NCI-H460 (cell line): ENCODE measurements at places on chromosomes 5 and 9.
A peak's percentile ranks its signal among the peaks of the same experiment; 100 is the strongest.

DNA sequence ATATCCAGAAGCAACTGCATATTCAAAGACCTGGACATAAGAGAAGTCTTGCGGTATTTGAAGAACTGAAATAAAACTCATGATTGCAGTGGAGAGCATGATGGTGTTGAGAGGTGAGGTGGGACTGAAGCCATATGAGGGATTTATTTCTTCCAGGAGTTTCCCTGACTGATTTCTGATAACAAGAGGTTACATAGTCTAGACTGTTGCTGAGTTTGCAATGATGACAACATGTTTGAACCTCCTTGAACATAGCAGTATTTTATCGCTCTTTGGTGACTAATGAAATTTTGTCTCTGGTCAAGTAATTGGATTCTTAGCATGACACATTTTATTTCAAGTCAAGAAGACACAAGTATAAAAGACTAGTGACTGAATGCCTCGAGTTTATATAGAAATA is 61.8 kb downstream of the ACTBL2 start:
- DNase-seq, result no peak

DNA sequence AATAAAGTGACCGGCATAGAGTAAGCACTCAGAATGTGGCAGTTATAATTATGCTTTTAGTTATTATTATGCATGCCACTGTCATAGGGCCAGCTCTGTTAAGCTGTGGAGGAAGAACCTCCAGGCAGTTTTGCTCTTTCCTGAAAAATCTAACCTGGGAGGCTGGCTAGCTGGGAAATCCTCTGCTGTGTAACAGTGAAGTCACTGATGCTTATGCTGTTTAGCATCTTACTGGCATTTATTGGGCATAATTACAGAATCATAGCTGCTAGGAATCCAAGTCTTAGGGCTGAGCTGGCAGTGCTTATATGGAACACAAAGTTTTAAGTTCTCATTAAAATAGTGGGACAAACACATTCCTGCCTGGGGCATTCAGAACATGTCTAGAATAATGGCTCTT is 5.5 kb upstream of the GSN start:
- no peak for DNase-seq

GRCh38 chr5:174698156-174698555 is 26.2 kb upstream of the MSX2 start:
- DNase-seq, result no peak

DNA sequence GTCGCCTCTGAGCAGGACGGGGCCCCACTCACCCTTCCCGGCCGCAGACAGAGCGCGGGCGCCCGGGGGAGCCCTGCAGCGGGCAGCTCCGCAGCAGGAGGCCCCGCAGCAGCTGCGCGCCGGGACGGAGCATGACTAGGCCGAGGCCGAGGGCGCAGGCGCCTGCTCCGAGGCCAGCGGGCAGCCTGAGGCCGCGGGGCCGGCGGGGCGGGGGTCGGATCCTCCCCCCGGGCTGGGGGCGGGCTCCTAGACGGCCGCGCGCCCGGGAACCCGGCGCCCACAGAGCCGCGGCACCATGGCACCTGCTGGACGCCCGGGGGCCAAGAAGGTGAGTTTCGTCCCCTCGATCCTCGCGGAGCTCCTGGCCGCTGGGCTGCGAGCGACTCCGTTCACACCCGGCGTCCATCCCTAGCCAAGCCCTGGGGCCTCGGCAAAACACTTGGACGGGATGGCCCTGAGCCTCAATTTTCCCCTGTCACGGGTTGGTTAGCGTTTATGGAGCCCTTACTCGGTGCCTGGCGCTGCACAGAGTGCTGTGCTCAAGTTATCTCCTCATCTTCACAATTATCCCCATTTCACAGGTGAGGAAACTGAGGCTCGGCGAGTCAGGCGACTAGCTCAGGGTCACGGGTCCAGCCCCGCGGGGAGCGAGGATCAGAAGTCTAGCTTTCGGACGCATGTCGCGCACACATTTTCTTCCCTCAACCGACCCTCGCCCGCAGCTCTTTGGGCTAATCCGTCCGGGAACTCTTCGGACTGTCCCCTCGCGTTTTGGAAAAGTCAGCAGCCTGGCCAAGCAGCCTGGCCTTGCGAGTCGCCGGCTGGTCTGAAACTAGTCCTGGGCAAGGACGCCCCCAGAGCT is at the start of the genes BHMT2 and DMGDH:
Gene BHMT2 (plus strand): TSS at position 280 of the 862 bp plus-strand sequence. CDS start 16 bp downstream, at position 296.
Gene DMGDH (minus strand): TSS at position 187 of the 862 bp plus-strand sequence. CDS start 54 bp downstream, at position 133.
- DNase-seq, result no peak

DNA sequence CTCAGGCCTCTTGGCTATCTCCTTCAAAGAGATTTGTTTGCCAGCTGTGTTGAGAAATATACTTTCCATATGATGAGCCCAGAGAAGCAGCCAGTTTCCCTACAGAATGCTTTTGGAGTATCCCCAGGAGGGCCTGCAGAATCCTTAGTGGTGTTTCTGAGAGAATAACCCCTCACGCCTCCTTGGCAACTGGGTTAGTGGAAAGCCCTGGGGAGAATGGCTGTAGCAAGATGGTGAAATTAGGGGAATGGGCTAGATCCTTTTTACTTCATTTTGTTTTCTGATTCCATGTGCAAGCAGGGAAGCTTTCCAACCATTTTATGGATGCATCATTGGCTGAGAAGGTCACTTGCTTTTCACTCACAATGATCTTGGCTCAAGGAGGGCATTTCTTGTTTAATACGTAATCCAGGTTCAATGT is 364.6 kb downstream of the DMRT2 start:
- no peak for DNase-seq

DNA sequence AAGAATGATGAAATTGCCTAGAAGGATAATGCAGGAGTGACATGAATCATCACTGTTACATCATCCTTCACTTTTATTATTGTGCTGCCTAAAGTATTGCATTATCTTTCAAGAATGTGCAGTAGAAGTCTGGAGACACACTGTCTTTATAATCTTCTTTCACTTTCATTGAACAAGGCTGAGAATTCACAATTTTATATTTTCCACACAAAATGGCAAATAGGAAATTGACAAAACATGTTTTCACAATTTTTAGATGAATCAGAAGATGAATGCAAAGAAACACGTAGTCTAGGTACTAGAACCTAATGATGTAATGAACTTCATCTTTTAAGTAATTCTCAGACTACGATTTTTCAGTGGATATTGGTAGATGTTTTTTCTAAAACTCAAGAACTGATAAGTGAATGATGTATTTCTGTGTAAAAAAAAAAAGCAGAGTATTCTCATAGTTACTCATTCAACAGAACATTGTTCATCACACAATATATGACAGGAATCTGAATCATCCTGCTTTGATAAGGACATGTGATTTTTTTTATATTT is 131.5 kb upstream of the GRHPR start:
- peak; percentile 30 for DNase-seq

GRCh38 chr5:179906795-179907555 is 722 bp downstream of the TBC1D9B start:
- DNase-seq, result no peak

GRCh38 chr9:128621730-128622455 is 34.8 kb downstream of the DYNC2I2 start:
- no peak for DNase-seq

DNA sequence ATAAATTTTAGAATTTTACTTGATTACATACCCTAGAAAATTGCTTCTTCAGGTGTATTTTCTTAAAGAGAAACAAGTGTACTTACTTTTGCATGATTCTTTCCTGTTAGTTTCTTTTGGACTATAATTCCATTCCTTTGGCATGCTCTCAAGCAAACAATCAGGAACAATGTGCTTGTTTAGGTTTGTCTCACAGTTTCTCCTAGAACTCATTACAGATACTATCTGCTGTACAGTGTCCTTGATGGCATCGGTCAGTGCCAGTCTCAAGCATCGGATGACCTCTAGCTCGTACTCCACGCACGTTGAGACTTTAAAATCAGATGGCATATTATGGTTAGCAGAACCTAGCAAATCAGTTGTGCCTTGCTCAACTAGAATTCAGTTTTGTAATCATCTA is 214.9 kb downstream of the KIAA0825 start:
- no peak for DNase-seq

GRCh38 chr5:31751610-31752009 is 112.7 kb downstream of the PDZD2 start:
- no peak for DNase-seq

DNA sequence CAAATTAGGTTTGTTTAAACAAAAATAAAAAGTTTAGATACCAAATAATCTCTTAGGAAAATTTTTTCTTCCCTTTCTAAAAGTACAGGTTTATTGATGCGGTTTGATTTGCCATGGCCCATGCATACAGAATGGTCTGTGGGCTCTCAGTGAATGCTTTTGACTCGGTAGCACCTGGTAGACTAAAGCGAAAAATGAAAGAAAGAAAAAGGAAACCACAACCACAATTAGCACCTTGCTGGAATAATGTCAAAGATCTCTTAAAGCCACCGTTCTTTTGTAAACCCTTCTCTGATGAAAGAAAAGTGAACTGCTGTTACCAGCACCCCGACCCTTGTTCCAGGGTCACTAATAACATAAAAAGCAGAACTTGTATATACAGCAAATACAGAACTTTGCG is 157.9 kb downstream of the NFIB start:
- no peak for DNase-seq

- DNase-seq, result no peak
Observed at GRCh38 chr9:129677456-129677855, 12.0 kb downstream of the PRRX2 start.

DNA sequence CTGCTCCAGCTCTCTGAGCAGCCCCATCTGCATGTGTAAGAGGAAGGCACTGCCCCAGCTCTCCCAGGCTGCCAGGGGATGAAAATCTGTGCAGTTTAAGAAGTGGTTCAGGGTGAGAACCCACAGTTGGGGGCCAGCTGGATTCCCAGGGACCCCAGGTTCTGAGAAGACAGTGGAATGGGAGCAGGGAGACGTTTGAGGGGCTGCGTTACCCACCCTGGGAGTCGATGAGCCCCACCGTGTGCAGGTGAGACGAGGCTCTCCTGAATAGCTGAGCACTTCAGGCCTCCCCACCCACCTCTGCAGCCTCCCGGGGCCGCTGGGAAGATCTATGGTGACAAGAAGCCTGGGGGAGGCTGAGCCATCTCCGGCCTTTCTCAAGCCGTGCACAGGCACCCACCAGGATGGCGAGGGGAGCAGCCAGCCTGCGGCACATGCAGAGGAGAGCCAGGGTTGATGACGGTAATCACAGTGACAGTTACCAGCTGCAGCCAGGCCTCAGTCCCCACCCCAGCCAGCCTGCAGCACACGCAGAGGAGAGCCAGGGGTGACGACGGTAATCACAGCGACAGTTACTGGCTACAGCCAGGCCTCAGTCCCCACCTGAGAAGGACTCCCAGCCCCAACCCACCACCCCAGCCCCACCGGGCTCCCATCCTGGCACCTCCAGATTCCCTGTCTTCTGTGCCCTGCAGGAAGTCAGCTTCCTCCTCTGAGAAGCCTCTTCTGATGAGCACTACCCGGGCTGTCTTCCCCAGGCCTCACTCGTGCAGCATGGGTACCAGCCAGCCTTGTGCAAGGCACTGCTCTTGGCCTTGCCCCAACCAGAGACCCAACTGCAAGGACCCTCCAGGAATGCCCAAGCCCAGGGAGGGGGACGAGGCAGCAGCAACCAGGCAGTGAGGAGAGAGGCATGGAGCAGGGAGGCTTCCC is 150.8 kb upstream of the PPP1R26 start:
- no peak for DNase-seq

DNA sequence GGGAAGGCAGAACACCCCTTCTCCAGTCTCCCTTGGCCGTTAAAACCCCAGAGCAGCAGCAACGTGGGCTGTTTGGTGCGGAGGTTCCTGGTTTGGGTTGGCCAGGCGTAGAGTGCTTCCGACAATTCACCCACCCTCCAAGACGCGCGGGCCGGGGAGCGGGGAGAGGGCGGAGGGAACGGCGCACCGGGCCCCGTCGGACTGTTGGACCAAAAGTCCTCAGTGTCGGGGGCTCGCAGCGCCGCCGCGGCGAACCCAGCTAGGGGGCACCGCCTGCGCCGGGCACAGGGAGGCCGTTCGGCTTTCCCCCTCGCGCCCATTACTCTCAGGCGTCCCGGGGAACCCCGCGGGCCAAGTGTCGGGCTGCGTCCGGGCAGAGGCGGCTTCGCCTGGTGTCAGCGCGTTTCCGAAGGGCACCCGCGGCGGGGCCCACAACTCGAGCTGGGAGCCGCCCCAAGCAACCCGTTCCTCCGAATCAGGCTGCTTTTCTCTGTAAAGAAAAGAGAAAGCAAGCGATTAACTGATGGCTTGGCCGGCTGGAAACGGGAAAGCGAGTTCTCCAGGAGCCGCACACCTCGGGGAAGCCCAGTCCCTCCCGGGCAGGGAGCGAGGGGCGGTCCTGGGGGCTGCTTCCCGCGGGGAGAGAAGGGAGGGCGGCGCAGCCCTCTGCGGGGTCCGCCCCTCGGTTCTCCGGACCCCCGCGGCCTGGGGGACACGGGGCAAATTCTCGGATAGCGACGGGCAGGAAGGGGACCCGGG is 145.5 kb downstream of the ERCC6L2 start:
- no peak for DNase-seq

- no peak for DNase-seq
Observed at GRCh38 chr5:167889276-167889675, 402.2 kb upstream of the WWC1 start.

DNA sequence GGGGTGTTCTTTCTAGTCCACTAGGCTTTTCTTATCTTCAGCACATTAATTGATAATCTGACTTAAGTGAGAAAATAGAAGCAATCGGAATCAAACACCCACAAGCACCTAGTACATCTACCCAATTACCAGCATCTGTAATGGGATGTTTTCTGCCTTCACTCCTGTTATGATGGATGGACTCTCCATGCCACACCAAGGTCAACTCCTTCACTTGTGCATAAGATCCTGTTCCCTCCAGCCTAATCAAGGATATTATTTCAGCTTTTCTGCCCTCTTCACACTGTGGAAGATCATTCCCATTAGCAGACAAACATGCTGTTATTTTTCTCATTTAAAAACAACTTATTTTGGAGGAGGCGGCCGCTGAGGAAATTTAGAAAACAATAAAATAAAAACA is 162.0 kb upstream of the EDIL3 start:
- DNase-seq, result no peak

- no peak for DNase-seq
Observed at GRCh38 chr5:74541381-74541781, 99.1 kb downstream of the ENC1 start.

- DNase-seq, result no peak
Observed at GRCh38 chr5:96668725-96669124, 6.5 kb downstream of the CAST start.

GRCh38 chr5:2259494-2260107 is 376.9 kb upstream of the IRX4 start:
- DNase-seq, result no peak

DNA sequence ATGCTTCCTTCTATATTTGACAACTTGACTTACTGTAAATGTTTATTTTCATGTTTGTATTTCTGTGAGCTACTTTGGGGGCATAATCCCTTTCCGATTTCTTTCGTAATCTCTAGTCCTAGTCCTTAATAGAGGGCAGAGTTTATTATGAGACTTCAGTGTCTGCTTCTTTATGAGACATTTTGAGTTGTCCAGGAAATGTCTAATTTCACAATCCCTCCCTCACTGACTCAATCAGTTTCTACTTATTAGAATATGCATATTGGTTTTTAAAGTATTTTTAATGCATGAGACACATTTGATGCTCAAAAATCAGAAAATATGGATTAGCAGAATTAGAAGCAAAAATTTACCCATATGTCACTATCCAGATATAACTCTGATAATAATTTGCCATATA is 160.9 kb downstream of the FOCAD start:
- no peak for DNase-seq

GRCh38 chr5:10471677-10472076 is 30.0 kb downstream of the ROPN1L start:
- no peak for DNase-seq

GRCh38 chr5:119439140-119439631 is 13.1 kb upstream of the HSD17B4 start:
- DNase-seq, result peak; percentile 15

GRCh38 chr5:105931881-105932421 is 1738.8 kb downstream of the EFNA5 start:
- no peak for DNase-seq
